ENCODE measurements at places on chromosomes 3 and 15. TPM values are rescaled to one million over a fixed set of nuclear protein-coding genes. Genes with fewer than 3 reads are reported as not detected.

DNA sequence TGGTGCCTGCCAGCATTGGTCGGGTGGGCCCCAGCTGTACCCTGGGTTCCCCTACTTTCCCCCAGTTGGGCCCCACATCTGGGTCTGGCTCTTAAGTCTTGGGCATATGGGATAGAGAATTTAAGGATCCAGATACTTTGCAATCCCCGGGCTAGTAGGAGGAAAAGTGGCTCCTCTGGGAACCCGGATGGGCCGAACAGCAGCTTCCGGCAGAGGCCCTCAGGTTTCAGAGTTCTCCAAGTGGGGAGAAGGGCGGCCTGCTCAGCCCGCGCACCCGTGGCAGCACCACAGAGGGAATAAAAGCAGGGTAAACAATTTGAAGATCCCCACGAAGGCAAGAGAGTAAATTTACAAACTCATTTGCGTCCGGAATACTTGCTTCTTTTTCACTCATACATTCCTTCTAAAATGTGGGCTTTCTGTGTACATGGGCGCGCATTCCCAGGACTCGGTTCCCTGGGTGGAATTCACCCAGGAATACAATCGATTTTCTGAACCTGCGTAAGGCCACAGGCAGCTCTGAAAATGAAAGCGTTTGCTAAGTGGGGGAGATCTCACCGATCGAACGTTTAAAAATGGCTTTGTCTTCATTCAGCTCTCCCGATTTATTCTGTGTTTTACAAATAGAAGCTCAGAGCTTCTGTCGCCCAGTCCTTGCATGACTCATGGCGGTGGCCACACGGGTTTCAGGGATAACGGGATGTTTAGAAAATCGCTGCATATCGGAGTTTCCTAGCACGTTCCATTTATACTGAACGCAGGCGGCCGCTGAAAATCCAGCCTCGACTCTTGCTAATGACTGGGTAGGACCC lies 74.0 kb upstream of the POLG start:
- no peak for DNase-seq

DNA sequence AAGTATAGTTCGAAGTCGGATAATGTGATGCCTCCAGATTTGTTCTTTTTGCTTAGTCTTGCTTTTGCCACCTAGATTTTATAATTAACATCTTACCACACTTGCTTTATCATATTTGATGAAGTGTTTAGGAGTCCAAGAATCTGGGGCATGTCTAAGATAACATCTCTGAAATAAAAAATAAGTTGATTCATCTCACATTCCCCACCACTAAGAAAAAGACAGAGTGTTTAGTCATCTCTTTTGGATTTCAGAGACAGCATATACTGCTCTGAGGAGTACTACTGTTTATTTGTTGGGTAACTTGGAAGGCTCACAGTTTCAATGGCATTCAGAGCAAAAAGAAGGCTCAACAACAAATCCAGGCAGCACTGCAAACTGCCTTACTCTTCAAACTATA lies 324.2 kb upstream of the ATP11B start:
- no peak for DNase-seq

- no peak for DNase-seq
These were observed 21.6 kb upstream of the SPTBN5 start for GRCh38 chr15:41915255-41915994.

- DNase-seq = peak; percentile 27
These were observed at the start of gene CCR1 for GRCh38 chr3:46208167-46208704. CCR1 (minus strand) TSS chr3:46208313; CDS start chr3:46204313, 4,000 bp downstream.

GRCh38 chr3:792630-793029 lies 300.2 kb upstream of the CNTN6 start:
- no peak for DNase-seq

DNA sequence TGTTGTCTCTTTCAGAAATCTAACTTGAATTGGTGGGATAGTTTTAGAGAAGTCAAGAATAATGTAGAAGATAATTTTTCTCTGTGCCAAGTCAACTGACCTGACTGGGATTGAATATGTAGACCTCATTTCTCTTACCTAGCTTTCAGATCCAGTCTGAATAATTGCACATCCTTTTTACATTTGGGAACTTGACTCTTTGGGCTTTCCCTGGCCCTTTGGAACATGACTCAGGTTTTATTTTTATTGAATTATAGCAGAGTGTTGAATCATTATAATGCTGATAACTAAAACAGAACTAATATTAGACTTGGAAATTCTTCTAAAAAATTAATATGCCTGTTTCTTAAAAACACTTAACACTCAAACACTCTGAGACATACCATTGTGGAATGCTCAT lies 76.5 kb downstream of the PFN2 start:
- DNase-seq = no peak

DNA sequence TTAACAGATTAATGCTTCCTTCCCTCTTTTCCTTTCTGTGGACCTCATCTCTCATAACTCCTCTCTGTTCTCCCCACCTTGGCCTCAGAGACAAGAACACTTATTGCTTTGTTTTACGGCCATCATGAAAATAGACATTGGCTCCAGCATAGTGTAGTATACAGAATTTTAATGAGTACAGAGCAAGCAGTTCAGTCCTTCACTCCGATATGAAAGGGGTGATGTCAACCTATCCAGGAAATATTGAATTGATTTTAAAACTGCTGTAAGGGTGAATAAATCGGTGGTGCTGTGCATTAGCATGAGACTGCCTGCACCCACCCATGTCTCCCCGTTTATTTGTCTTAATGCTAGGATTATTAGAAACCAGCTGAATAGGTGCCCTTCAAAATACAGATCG lies 490.9 kb upstream of the TBL1XR1 start:
- no peak for DNase-seq

The IGSF11 gene
- 0.22 TPM for total RNA-seq

Data from CD4-positive, alpha-beta memory T cell (primary cell).